ENCODE measurements at places on chromosomes 5 and 9.

DNA sequence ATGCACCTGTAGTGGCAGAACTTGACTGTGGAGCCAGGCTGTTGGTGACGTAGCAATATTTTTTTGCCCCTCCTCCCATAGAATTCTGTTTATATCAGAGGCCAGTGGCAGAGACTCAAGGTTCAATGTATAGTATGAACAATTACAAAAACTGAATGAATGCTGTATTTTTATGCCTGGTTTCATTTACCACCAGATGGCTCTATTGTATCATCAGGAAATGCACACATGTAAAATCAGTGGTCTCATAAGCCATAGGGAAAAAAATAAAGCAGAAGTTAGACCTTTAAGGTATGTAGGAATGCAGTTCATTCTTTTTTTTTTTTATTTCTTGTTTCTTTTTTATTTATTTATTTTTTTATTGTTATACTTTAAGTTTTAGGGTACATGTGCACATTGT is 43.6 kb downstream of the CCDC192 start:
- DNase-seq = no peak

GRCh38 chr5:102764381-102765004 is 9.4 kb downstream of the PAM start:
- DNase-seq = no peak

- DNase-seq = no peak
Measured at GRCh38 chr9:69145144-69145715, 28.8 kb upstream of the TJP2 start.

DNA sequence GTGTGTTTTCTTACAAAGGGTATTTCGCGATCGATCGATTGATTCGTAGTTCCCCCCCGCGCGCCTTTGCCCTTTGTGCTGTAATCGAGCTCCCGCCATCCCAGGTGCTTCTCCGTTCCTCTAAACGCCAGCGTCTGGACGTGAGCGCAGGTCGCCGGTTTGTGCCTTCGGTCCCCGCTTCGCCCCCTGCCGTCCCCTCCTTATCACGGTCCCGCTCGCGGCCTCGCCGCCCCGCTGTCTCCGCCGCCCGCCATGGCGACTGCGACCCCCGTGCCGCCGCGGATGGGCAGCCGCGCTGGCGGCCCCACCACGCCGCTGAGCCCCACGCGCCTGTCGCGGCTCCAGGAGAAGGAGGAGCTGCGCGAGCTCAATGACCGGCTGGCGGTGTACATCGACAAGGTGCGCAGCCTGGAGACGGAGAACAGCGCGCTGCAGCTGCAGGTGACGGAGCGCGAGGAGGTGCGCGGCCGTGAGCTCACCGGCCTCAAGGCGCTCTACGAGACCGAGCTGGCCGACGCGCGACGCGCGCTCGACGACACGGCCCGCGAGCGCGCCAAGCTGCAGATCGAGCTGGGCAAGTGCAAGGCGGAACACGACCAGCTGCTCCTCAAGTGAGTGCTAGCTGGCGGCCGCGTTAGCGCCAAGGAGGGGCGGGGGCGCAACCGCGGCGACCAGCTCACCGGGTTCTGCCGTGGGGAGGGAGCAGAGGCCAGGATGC is 480 bp downstream of the LMNB1 start:
- peak; percentile 13 for DNase-seq

GRCh38 chr9:31445960-31446359 is 938.5 kb upstream of the ACO1 start:
- DNase-seq = no peak

DNA sequence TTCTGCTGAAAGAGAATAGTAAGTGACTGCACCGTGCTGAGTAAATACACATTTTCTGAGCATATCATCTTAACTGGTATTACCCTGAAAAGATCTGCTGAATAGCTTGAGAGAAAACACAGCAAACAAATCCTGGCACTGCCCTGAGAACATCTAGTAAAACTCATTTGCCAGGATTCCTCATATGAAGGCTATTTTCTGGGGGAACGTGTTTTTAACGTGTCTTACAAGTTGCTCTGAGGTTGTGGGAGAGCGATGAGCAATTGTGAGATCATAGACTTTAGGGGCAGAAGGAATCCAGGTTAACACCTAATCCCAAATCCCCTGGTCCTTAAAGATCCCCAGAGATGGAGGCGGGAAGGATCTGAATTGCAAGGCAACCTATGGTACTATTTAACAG is 331.9 kb upstream of the RFX3 start:
- DNase-seq = no peak

DNA sequence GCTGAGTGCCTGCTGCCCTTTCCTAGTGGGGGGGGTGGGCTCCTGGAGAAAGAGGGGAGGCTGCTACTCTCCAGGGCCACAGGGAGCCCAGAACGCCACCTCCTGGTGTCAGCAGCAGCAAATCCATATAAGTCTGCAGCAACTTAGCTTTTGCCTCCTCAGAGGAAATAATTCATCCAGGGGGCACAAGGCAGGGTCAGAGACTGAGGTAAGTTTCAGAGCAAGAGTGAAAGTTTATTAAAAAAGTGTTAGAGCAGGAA is 4.0 kb upstream of the CLPTM1L start:
- DNase-seq = no peak

DNA sequence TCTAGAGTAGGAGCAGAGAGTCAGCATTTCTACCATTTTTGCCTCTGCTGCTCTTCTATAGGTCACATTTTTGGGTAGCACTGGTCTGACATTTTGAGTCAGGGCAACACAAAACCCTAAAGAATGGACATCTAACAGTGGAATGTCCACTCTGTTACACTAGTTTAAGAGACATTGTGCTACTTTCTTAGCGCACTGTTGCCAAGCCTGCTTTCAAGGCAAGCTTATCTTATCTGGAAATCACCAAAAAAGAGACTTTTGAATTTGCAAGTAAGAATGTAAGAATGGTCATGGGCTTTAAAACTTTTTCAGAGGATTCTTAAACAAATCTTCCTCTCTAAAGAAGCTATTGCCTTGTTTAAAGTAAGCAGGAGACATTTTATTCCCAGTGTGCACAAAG is 73.0 kb upstream of the STARD4 start:
- DNase-seq = no peak

DNA sequence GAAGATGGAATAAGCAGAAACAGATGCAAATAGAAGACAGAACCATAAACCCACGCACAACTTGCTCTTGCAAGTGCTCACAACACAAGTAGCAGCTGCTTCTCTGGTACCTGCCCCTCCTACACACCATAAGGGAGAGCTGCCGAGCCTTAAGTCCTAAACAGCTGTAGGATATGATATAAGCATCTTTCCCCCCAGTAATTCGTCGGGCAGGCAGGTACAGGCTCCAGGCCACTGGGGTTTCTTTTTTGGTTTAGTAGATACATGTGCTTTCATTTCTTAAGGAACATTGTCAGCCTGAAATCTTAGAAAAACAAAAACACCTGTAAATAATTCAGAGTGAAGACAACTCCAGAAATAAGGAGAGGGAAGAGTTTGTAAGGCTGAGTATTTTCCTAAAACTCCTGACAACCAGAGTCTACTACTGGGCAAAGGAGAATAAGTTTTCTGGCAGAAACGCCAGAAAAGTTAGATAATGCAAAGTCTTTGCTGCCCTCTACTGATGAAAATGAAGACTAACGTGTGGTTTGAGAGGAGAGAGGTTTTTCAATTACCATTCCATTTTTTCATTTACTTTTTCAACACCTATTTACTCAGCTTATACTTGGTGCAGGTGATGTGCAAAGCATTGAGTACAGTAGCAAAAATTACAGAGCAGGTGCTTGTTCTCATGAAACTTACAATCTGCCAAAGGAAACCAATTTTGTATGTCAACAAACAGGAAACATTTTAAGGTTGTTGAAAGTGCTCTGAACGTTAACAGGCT is 20.1 kb upstream of the TCERG1 start:
- no peak for DNase-seq

DNA sequence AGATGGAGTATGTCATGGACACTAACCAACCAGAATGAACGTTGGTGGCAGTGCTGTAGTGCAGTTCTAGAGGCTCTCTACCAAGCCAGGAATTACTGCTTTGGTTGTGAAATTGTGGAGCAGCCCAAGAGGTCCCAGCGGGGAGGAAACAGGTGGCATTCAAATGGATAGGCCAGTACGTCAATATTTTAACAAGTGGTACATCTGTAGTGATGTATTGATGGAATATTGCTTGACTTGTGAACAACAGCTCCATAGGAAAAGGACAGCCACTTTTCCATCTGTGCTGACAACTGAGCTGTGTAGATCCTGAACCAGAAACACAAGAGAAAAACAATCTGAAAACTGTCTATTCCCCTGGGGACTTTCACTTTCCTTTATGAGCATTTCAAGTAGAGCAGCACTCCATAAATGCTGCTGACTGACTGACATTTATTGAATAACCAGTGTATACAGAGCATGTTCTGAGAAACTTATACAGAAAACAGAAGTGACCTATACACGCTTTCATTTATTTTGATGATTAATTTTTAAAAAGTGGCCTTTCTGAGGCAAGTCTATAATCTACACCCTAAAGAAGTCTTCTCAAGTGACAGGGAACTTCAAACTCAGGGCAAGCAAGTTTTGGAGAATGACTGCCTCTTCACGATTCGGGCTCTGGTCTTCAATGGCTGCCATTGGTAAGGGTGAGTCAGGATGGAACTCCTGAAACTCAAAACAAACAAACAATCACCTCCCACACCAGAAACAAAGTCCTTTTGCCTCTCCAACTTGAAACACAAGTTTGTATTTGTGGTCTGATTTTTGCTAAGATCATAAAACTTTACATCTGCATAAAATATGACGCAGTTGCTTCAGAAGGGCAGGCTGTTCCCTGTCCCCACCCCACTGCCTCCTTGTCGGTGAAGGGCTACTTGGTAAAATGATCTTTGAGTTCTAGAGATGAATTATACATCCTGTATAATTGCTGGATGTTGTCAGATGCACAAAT is 362.4 kb downstream of the NDUFS4 start:
- no peak for DNase-seq

DNA sequence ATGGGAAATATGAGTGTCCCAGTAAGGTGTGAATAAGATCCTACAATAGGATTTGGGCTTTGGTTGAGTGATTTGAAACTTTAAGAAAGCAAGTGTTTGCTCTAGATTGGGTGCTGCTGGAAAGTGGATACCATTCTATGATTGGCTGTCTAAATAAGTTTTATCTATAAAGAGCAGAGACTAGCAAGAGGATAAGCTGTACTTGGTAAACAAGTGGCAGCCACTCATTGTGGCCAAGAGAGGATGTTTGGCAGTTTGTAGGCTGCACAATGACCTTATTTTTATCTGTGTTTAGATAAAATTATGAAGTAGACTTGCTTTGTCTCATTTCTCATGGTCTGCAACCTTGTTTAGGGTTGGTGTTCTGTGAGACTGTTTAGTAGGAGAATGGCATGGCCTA is 341.6 kb upstream of the PIK3R1 start:
- no peak for DNase-seq

DNA sequence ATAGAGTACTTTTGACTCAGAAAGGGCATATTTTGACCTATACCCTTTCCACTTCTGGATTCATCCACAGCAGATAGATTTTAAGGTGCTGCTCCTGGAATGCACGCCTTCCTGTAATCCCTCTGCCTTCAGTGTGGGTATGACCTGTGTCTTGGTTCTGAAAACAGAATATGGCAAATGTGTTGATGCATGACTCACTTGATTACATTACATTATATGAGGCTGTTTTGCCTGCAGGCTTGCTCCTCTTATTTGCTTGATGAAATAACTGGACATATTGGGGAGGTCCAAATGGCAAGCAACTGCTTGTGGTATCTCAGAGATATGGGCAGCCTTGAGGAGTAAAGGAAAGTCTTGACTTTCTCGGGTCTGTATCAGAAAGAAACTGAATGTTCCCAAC is 468.6 kb downstream of the CDH18 start:
- DNase-seq = no peak
